Stimulated activated CD4-positive, alpha-beta T cell treated with anti-CD3 and anti-CD28 coated beads, Interleukin-4, amount 100 ng/mL, for 24 hours (primary cell): ENCODE measurements at places on chromosomes 2 and 18.

DNA sequence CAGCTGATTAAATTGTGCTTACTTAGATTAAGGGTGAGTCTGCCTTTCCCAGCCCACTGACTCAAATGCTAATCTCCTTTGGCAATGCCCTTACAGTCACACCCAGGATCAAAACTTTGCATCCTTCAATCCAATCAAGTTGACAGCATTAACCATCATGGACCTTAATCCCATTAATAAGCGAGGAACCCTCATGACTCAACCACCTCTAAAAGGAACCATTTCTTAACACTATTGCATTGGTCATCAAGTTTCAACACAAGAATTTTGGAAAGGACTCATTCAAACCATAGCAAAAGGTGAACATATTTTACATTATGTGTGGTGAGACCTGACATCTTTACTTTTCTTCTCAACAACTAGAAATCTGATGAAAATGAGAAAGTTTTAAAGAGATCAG lies 187.0 kb downstream of the OSR1 start:
- no peak for DNase-seq

GRCh38 chr2:133369901-133370658 lies 198.2 kb downstream of the NCKAP5 start:
- DNase-seq: no peak

GRCh38 chr18:25186871-25187270 lies 165.1 kb downstream of the ZNF521 start:
- DNase-seq: no peak

DNA sequence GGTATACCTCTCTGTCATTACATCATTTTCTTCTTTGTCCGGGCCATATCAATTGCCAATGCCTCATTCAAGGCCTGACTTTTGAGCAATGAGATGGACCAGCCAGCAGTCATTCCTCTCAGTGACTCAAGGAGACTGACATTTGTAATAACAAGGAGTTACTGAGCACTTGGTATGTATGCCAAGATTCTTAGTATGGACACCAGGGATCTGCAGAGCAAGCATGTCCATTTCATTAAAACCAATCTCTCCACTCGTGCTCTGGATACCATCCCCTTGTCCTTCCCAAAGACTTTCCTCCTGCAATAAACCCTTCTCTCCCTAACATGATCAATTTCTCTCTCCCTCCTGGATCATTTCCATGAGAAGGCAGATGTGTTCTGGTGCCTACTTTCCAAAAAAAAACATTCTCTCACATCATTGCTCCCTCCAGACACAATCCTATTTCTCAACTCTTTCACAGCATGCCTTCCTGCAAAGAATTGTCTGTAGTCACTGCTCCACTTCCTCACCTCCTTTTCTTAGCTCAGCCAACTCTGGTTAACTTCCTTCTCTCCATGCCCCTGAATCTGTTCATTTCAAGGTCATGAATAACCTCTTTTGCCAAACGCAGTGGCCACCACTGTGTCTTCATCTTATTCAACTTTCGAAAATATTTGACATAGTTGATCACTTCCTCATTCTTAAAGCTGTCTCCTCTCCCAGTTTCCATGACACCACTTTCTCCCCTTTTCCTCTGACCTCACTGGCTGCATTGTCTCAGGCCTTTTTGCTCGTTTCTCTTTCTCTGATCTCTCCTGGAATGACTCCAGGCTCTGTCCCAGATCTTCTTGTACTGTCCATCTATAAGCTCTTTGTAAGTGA lies 102.8 kb upstream of the CYP1B1 start:
- DNase-seq: no peak

- DNase-seq: no peak
These were observed 87.1 kb downstream of the TNS1 start for GRCh38 chr2:217915706-217916105.

DNA sequence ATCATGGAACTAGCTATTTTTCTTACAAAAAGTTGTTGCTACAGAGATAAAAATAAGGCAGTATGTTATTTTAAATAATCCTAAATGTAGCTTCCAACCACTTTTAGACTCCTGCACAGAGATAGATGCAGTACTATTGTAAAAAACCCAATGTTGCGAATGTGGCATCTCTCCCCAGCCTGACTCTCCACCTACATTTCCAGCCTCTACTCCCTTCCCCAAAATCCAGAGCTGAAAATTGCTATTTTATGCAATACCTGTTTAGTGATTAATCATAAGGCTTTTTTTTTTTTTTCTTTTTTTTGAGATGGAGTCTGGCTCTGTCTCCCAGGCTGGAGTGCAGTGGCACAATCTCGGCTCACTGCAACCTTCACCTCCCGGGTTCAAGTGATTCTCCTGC lies 39.4 kb downstream of the SPRED2 start:
- DNase-seq: no peak

DNA sequence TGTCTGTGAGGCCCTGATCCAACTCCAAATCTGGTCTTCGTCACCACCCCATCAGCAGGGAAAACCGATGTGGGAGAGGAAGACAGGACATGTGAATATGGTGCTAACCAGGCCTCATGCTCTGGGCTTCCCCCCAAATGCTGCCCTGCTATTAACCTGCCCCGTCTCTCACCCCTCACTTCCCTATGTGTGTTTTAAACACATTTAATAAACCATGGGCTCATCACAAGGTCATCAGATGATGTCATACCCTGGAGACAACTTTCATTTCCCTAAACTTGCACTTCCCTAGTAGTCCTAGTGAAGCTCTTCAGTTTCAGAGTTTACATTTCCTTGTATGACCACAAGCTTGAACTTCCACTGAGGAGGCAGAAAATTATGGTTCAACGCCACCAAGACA lies 49.9 kb downstream of the CD8B2 start:
- no peak for DNase-seq

GRCh38 chr2:168469281-168469988 lies 13.4 kb downstream of the CERS6 start:
- DNase-seq: no peak

GRCh38 chr2:117850015-117850414 lies 35.5 kb downstream of the DDX18 start:
- DNase-seq: no peak

DNA sequence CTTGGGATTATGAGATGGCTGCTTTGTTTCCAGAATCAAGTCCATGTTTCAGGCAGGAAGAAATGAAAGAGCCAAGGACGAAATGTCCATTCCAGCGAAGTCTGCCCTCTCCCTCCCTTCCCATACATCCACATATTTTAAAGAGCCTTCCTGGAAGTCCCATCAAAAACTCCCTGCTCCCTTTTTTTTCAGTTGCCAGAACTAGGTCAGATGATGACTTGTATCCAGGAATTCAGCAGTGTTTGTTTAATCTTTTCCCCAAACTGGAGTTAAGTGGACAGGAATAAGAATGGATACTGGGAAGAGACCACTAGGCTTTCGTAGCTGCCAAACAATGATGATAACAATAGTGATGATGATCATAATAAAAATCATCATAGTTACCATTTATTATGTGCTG lies 198.7 kb downstream of the MEIS1 start:
- no peak for DNase-seq

- no peak for DNase-seq
These were observed 4.7 kb downstream of the CYTIP start for GRCh38 chr2:157438863-157439823.

DNA sequence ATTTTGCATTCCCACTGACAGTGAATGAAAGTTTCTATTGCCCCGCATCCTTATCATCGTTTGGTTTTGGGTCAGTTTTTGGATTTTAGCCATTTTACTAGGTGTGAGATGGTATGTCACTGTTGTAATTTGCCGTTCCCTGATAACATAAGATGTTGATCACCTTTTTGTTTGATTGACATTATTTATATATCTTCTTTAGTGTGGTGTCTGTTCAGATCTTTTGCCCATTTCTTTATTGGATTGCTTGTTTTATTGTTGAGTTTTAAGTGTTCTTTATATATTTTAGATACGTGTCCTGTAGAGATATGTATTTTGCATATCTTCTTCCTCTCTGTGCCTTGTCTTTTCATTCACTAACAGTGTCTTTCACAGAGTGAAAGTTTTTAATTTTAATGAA lies 55.3 kb downstream of the EPC2 start:
- no peak for DNase-seq

DNA sequence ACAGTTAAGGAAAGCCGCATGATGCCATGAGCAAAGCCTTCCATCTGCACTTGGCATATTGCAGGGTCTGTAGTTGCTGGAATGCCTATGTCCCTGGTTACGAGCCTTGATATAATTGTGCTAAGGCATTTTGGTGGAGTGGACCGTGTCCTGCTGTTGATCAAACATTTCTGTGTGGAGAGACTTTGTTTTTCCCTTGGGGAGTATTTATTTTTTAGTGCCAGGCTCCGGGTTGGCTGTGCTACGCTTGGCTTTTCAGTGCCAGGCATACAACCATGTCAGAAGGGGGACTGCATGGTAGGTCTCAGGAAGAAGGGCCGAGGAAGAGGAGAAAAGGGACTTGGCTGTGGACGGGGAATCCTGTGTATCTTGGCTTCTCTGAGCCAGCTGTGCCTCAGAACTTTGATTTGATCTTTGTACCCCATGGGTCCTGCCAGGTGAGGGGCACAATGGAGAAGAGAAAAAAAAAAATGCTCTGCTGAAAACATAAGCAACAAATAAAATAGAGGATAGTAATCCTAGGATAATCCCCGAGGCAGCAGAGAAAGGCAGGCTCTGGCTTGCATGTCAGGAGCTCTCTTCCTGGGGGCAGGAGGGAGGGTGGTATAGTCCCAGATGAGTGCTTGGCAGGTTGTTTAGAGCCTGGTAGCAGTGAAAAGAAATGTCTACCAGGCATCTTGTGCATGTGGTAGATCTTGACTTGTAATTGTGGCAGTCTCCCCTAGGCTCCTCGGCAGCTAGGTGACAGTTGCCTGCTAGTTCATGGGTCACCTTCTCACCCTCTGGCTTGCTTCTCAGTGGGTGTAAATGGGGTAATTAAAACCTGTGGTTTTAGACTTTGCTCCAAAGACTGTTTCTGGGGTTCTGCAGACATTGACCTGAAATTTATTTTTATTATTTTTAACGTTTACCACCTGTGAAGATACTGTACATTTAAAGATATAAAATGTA lies 233.0 kb downstream of the NEDD4L start:
- DNase-seq: no peak

GRCh38 chr18:76265497-76266235 lies 229.4 kb downstream of the ZNF516 start:
- no peak for DNase-seq

- DNase-seq: no peak
These were observed 167.0 kb upstream of the HDAC4 start for GRCh38 chr2:239567786-239568185.

DNA sequence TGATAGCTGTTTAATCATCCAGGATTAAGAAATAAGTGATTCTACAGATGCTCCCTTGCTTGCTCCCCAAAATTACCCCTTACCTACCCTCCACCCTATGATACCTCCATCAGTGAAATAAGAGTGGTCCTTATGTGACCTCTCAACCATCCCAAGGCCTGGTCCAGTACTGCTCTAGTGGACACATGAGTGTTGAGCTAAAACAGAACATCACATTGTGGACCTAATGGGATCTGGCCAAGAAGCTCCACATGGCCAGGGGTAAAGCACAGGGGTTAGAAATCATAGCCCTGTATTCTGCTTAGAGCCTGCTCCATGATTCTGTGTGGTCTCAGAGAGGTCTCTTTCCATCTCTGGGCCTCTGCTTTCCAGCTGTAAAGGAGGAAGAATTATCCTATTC lies 355.6 kb downstream of the TNS1 start:
- DNase-seq: no peak

DNA sequence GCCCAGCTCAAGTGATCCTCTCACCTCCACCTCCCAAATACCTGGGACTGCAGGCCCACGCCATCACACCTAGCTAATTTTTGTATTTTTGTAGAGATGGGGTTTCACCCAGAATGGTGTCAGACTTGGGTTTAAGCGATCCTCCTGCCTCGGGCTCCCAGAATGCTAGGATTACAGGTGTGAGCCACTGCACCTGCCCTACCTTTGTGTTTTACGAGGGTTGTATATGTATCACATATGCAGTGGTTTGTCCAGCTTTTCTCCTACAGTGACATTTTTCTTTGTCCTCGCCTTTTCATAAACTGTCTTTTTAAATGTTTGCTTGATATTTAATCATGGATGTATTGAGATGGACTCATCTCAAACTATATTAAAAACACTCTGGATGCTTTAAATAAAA lies 38.5 kb downstream of the AGAP1 start:
- no peak for DNase-seq

- peak; percentile 5 for DNase-seq
These were observed 19.2 kb upstream of the NMS start for GRCh38 chr2:100451092-100451491.

GRCh38 chr2:237143118-237143517 lies 57.4 kb downstream of the COPS8 start:
- no peak for DNase-seq

DNA sequence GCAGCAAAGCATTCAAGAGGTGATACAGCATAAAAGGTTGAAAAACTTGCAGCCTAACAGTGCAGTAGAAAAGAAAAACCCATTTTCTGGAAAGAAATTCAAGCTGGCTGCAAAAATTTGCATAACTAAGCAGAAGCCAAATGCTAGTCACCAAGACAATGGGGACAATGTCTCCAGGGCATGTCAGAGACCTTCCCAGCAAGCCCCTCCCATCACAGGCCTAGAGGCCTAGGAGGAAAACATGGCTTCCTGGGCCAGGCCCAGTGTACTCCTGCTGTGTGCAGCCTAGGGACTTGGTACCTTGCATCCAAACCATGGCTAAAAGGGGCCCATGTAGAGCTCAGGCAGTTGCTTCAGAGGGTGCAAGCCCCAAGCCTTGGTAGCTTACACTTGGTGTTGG lies 405.1 kb upstream of the CYRIA start:
- no peak for DNase-seq

- no peak for DNase-seq
These were observed 398.3 kb downstream of the ALK start for GRCh38 chr2:29522951-29523669.

DNA sequence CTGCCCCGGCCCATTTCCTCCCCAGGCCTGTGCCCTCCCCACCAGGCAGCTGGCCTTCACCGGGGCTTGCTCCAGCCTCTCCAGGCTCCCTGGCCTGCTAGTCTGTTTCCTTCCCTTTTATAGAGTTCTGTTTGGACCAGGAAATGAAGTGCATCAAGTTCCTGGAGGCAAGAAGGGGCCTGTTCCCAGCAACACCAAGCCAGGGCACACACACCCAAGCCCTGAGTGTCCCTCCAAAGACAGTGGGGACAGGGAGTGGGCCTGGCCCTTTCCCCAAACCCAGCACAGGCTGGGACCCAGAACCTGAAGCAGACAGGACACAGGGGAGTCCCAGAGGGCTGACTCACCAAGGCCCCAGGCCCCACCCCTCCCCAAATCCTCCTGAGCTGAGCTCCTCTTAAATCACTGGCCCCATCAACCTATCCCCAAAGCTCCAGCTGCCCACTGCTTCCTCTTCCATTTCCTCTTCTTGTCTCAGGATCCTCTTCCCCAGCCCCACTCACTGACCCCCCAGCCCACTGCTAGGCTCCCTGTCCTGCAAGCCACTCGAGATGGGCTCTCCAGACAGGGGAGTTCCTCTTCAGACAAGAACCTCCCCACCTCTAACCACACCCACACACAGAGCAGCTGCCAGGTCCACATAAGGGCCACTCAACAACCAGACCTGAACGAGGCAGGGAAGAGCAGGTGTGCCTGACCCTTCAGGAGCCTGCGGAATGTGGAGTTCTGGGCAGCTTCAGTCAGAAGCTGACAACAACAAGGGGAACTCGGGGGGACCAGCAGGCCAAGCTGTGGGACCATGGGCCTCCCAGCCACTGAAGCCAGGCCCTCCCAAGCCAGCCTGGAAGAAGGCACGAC lies 74.2 kb downstream of the TNS1 start:
- DNase-seq: no peak
